ENCODE measurements at places on chromosomes 7 and 10.
A peak's percentile ranks its signal among the peaks of the same experiment; 100 is the strongest.

DNA sequence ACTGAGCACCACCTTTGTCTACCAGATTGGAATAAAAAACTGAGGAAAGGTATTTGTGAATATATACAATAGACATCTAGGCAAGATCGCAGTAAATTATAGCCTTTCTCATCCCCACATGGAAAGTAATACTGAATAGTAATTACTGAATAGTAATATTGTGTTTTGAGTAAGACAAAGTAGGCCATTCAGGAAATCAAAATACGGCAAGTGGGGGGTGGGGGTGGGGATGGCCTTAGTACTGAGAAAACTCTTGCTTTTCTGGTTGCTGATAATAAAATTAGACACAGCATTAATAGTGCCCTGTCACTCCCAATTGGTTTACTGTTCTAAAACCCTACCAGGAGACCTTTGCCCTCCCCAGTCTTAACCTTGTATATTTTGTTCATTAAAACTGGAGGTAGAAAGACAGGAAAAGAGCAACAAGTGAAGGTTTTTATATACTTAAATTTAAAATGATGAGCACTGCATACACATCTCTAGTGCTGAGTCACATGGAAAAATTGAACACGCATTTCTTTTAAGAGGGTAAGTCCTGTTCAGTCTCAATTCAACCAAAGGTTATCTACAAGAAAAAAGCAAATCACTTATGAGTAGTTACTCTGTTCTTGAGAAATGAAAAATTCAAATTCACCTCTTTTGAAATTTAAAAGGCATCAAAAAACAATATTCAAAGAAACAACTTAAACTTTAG is 65.6 kb downstream of the IGF2BP3 start:
- DNase-seq: no peak

DNA sequence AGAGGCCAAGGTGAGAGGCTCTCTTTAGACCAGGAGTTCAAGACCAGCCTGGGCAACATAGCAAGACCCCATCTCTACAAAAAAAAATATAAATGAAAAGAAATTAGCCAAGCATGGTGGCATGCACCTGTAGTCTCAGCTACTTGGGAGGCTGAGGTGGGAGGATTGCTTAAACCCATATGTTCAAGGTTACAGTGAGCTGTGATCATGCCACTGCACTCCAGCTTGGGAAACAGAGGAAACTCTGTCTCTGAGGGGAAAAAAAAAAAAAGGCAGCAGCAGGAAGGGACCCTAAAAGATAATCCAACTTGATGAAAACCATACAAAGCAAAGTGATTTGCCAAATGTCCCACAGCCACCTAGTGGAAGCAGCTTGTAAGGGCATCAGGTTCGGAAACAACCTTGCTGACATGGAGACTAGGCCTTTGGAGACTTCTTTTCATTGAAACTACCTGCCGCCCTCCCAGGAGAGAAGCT is 15.6 kb upstream of the PBLD start:
- peak; percentile 31 for DNase-seq

GRCh38 chr10:101752241-101752640 is 23.7 kb downstream of the FGF8 start:
- DNase-seq: no peak

GRCh38 chr7:128014811-128015210 is 16.4 kb downstream of the LRRC4 start:
- DNase-seq: peak; percentile 51

GRCh38 chr10:99435986-99436638 is 5.7 kb upstream of the GOT1 start:
- peak; percentile 66 for DNase-seq

- no peak for DNase-seq
These were observed 183.4 kb downstream of the PRKCQ start for GRCh38 chr10:6396652-6397051.

- DNase-seq: peak; percentile 17
These were observed 555 bp downstream of the PHF14 start for GRCh38 chr7:10973942-10974911.

GRCh38 chr10:48404646-48405045 is 98.2 kb downstream of the MAPK8 start:
- no peak for DNase-seq

DNA sequence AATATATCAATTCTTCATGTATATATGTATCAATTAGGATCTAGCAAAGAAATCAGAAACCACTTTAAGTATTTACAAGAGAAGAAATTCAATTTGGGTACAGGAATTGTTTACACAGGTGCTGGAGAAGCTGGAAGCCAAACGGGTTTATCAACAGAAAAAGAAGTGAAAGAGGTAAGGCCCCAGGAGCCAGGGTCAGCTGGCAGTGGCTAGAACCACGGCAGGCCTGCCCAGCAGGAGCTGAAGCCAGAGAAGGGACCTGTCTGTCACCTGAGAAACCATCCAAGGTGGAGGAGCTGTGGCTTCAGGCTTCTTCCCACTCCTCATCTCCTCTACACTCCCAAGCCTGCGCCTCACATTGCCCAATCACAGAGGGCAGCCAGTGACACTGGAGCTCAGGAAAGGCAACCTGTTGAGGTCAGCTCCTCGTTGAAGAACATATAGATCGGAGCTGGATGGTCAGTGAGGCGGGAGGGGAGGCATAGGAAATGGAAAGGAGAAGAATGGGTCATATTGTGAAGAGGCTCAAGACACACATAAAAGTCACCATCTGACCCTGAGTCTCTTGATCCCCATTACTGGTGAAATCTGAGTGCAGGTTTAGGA is 182.6 kb downstream of the REEP3 start:
- DNase-seq: no peak

DNA sequence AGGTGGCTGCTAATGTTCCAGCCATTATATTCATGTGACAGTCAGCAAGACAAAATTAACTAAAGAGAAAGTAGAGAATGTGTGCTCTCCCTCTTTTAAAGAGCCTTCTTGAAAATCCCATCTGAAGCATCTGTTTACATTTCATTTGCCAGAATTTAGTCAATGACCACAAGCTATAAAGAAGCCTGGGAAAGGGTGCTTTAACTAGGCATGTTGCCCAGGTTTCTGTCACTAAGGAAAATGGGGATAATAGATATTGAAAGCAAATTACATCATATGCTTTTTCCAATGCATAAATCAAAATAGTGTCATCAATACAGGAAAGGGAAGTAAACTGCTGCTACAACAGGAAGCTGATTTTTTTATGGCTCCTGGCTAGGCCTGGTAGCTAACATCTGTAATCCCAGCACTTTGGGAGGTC is 67.7 kb downstream of the ELAPOR2 start:
- no peak for DNase-seq

- DNase-seq: peak; percentile 3
These were observed 14.8 kb downstream of the TPK1 start for GRCh38 chr7:144821067-144821466.

DNA sequence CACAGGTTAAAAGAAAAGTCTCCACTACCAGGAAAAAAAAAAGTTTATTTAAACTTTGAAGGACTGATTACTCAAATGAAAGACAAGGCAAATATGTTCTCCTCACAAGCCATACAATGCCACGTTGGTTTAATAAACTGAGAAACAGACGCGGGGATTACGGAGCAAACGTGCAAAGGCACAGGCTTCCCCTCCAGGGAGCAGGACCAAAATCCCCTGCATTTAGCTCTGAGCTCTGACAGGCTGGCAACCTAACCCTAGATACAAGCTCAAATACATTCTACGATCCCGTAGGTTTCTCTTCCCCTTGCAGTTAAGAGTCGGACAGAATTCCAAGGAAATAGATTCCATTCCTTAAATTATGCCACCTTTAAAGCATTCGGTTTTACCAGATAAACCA is 7.7 kb upstream of the GRB10 start:
- no peak for DNase-seq

- DNase-seq: no peak
These were observed 372.2 kb downstream of the EXOC4 start for GRCh38 chr7:133625046-133625445.

- DNase-seq: no peak
These were observed 30.4 kb downstream of the STEAP1B start for GRCh38 chr7:22469371-22470143.

DNA sequence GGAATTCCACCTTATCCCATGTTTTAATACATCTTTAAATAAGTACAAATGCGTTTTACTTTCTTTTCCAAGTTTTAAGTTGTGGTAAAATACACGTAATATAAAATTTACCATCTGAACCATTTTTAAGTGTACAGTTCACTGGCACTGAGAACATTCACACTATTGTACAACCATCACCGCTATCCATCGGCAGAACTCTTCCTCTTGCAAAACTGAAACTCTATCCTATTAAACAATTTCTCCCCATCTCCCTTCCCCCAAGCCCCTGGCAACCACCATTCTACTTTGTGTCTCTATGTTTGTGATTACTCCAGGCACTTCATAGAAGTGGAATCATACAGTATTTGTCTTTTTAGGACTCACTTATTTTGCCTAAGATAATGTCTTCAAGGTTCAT is 33.8 kb downstream of the HIP1 start:
- DNase-seq: no peak

GRCh38 chr7:36810489-36810888 is 86.2 kb upstream of the AOAH start:
- no peak for DNase-seq

- no peak for DNase-seq
These were observed 104.1 kb downstream of the ARHGAP22 start for GRCh38 chr10:48500771-48501170.

DNA sequence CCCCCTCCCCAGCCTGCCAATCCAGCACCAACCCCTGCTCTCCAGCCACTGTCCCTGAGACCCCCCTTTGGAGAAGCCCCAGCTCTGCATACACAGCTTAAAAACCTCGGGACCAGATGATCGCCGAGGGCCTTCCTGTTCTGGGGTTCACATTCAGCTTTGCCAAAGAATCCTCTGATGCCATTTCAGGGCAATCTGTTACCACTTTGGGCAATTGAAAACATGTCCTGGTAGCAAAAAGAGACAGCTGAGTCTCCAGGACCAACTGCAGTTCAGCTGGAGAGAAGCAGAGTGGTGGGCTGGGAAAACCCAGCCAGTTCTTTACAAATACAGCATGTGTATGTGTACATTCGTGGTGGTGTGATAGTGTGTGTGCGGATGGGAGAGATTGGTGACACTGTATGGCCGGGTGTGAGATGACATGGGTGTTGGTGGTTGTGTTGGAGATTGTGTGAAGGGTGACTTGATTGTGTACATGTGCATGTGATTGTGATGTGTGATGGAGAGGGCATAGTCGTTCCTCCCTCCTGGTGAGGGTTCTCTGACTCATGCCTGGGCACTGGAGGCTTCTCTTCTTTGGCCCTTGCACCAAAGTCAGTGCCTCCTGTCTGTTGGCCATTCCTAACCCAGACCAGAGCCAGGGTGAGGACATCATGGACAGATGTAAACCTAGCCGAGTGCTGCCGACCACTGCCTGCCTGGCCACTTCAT is 48.5 kb upstream of the AQP1 start:
- DNase-seq: peak; percentile 62

DNA sequence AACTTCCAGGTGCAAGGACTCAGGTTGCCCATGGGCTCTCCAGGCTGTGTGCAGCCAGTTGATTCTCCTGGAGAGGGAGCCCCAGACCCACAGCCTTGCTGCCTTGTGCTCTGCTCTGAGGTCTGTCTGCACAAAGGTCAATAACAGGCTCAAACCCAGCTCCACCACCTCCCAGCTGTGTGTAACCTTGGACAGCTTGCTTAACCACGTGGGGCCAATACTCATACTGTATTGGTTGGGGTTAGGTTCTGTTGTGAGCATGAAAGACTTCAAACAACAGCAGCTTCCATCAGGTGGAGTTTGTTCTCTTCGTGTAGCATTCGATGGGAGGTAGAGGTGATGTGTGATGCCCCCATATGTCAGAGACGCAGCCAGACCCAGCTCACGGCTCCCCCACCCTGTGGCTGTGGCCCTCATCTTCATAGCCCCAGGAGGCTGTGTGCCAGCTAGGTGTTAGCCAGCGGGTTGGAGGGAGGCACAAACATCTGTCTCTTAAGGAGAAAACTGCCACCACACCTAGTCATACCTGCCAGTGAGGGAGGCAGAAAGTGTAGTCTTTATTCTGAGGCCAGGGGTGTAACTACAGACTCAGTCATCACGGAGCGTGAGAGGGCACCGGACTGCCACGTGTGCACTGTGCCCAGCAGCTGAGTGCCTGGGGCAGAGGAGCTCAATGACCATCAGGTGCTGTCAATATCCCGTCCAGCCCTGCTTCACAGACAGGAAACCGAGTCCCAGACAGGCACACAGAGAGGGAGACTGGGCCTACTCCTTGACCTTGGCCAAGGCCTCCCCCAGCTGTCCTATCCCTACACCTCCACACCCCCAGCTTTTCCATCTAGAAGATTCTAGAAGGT is 8.1 kb upstream of the POLD2 start:
- peak; percentile 64 for DNase-seq

DNA sequence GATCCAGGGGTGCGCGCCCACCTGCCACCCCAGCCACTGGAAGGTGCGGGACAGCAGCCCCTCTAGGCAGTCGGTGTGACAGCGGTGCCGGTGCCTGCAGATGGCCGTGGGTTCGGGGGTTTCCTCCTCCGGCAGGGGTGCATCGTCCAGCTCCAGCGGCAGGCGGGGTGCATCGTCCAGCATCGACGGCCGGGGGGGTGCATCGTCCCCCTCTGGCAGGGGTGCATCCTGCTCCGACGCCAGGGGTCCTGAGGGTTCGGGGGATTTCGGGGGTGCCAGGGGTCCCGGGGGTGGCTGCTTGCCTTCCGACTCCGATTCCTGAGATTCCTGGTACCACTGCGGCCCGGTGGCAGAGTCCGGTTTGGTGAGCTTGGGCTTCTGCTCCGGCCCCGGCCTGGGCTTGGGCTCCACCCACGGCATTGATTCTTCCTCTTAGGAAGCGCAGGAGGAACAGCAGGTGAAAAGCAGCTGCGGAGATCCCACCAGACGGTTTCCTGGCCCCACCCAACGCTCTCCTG is 90.2 kb upstream of the RAB18 start:
- DNase-seq: no peak

GRCh38 chr7:108132551-108133265 is 2.5 kb upstream of the LAMB4 start:
- no peak for DNase-seq

DNA sequence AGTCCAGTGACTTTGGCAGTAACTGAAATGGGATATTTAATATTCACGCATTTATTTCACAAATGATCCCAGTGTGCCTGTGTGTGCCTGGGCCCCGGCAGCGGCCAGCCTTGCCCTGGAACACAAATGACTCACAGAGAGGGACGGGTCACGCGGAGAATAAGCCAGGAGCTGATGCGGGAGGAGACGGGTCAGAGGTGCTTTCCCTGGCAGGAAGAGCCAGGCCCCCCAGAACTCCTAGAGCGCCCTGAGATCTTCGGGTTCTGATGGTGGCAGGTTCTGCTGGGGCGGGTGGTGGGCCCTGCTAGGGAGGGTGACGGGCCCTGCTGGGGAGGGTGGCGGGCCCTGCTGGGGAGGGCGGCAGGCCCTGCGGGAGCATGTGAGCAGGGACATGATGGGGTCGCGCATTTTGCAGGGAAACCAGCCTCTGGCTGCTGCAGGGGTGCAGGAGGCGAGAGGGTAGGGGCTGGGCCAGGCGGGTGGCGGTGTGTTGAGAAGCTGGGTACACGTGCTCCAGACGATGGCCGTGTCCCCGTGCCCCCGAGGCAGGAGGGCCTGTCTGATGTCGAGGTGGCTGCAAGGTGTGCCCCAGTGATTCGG is 84.2 kb upstream of the DIP2C start:
- DNase-seq: no peak

- DNase-seq: no peak
These were observed 180.6 kb upstream of the AGR3 start for GRCh38 chr7:17062151-17063044.

GRCh38 chr7:158050978-158051651 is 536.5 kb downstream of the PTPRN2 start:
- DNase-seq: no peak
